NCI-H2171 (cell line): ENCODE measurements at places on chromosomes 1 and 21.

GRCh38 chr1:115056395-115056798 is 26.8 kb downstream of the TSHB start:
- DNase-seq: no peak

GRCh38 chr1:150366416-150367296 is 2.7 kb downstream of the RPRD2 start:
- DNase-seq: no peak

DNA sequence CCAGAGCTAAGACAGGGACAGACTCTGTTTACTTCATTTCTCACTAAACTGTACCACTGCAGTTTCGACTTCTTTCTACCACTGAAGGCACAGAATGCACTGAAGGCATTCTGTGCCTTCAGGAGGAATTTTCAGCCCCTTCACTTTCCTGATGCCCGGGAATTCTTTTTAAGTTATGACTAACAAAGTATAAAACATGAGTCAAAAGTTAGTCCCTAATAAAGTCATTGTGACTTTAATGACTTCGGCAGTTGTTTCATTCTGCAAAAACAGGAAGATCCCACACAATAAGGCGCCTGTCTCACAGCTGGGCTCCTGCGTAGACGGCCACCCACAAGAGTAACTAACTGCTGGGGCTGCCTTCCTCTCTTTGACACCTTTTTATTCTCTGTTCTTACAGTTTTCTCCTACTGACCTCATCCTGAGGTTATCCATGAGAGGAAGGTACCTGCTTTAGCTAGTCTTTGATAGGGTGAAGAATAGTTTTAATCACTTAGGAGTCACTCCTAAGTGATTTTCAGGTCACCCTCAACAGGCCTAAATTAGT is 183.9 kb upstream of the SGIP1 start:
- no peak for DNase-seq

- no peak for DNase-seq
These were observed 156.8 kb downstream of the LEPR start for GRCh38 chr1:65577278-65577677.

- no peak for DNase-seq
These were observed 1.2 kb upstream of the GRIK1 start for GRCh38 chr21:29940991-29941390.

GRCh38 chr1:36212782-36213181 is 11.5 kb upstream of the THRAP3 start:
- DNase-seq: no peak
